ENCODE measurements at places on chromosomes 7 and 10.

DNA sequence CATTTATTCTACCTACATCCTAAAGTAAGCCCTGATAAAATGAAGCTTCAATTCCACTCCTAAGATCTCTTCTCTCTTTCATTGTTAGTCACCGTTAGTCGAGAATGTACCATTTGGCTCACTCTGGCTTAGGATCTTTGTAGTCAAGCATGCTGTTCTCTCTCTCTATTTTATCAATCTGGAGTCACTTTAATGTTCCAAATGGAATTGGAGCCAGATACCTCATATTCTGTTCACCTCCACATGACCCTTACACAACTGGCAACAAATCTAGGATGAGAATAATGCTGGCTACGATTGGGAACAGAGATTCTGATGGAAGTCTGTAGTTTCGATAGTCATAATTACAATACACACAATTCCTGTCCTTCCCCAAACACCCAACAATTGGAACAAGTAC is 213.7 kb downstream of the TWIST1 start:
- no peak for DNase-seq

- DNase-seq, result no peak
Observed at GRCh38 chr10:34473174-34474008, 341.7 kb downstream of the PARD3 start.

DNA sequence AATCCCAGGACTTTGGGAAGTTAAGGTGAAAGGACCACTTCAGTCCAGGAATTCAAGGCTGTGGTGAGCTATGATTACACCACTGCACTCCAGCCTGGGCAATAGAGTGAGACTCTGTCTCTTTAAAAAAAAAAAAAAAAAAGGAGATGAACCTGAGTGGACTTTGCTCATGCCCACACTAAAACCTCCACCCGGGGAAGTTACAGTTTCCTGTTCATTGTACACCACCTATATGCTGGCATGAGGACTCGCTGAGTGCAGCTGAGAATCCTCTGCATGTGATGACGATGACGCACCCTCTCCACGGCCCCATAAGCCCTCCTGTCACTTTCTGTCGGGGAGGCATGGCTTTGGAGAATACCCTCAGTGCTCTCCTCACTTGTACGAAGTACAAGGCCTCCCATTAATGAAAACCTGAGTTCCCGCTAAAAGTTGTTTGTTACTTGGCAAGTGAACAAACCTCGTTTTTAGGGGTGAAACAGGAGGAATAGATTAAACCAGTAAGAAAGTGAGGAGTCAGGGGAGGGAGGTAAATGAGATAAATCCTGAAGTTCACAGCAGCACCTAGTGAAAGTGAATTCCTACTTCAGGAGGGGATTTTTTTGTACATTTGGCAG is 15.9 kb downstream of the TMEM176B start:
- DNase-seq, result no peak

- no peak for DNase-seq
Observed at GRCh38 chr10:44937196-44938005, 22.2 kb upstream of the RASSF4 start.

DNA sequence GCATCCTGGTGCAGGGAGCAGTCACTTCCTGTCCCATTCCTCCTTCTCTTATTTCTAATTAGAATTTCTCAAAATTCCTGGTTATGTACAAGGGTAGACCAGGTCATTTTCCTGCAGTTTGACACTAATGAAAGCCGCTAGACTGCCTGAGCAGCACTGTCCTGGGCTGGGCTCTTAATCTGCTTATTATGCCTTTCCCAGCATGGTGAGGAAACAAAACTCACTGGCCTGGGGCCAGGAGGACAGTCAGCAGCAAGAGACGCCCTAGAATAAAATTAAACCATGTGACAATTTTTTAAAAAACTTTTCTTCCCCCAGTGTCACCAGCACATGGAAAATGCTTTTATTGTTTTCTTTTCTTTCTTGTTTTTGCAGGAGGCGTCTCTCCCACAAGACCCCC is 647.5 kb downstream of the TYW1 start:
- no peak for DNase-seq

GRCh38 chr7:92297736-92298135 is 52.0 kb downstream of the ANKIB1 start:
- no peak for DNase-seq

GRCh38 chr7:13099154-13099795 is 411.8 kb downstream of the ARL4A start:
- DNase-seq, result no peak

- DNase-seq, result no peak
Observed at GRCh38 chr7:14604606-14605005, 297.9 kb downstream of the DGKB start.

DNA sequence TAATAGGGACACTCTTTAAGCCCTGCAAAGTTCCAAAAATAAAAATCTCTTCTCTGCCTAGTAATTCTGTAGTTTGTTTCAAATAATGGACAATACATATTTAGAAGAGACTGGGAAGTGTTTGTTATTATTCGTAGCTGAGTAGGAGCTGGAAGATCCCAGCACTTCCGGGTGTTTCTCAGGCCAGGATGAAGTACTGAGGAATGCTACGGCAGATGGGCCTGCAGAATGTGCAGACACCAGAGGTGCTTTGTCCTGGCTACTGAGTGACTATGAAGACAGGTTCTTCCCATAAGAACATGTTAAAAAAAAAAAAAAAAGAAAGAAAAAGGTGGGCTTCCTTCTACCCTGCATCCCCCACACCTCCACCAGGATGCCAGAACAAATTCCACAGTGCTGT is 36.1 kb downstream of the ETV1 start:
- no peak for DNase-seq

- no peak for DNase-seq
Observed at GRCh38 chr7:39458061-39458745, 108.0 kb upstream of the YAE1 start.

GRCh38 chr10:64731016-64731415 is 1209.8 kb downstream of the REEP3 start:
- DNase-seq, result no peak

- DNase-seq, result no peak
Observed at GRCh38 chr10:75189266-75190096, 21.1 kb upstream of the VDAC2 start.

DNA sequence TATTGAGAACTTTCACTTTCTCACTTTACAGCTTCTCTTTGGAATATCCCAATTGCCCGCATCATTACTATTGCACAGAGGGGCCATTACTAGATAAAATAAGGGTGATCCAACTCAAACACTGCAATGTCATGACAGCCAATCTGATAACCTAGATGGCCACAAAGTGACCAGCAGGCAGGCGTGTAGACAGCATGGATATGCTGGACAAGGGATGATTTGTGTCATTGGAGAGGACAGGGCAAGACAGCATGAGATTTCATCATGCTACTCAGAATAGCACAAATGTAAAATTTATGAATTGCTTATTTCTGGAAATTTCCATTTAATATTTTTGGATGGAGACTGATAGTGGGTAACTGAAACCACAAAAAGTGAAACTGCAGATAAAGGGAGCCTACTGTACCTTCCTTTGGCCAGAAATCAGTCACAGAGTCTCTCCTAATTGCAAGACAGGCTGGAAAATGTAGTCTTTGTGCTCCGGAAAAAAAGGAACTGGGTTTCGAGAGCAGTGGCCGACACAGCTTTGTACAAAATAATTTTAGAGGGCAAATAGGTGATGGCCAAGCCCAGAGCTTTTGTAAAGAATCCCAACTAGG is 6.1 kb upstream of the GSDME start:
- DNase-seq, result no peak

DNA sequence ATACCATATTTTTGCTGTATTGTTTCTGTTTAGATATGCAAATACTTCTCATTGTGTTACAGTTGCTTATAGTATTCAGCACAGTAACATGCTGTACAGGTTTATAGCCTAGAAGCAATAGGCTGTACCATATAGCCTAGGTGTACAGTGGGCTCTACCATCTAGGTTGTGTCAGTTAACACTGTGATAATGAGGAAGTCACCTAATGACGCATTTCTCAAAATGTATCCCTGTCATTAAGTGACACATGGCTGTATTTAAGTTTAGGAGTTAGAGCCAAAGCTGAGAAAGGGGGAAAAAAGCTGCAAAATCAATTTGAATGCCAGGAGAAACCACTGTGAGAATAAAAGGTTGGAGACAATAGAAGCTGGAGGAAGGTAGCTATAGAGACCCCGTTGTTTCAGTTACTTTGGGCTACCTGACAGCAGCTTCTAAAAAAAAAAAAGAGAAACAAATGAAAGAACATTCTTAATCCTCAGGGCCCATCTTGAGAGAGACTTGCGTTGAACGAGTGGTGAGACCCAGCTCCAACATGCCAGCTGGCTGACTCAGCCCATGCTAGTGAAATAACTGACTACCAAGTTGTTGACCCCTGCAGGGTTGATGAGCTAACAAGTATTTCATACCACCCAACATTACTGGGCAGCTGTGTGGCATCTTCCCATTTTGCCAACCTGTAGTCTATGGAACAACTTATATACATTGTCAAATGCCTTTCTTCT is 8.7 kb downstream of the STARD3NL start:
- DNase-seq, result no peak

GRCh38 chr7:94414481-94414880 is 19.8 kb downstream of the COL1A2 start:
- DNase-seq, result no peak

GRCh38 chr10:30662814-30663213 is 33.3 kb upstream of the LYZL2 start:
- no peak for DNase-seq

DNA sequence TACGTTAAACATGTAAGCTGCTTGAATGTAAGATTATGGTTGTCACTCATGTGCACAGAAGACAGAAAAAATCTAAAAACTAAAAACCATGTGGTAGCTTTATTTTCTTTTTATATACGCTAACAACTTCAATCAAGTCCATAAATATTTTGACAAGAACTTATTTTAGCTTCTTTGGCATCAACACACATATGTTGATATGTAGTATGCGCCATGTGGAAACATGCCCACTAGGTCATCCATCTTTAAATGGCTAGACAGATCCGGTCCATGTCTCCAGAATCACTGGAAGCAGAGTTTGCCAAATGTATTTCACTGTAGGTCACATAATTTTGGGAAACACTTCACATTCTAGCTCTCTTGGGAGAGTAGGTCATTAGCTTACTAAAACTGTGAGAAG is 261.5 kb upstream of the IMMP2L start:
- no peak for DNase-seq

- no peak for DNase-seq
Observed at GRCh38 chr10:80279146-80279545, 10.3 kb downstream of the MAT1A start.

DNA sequence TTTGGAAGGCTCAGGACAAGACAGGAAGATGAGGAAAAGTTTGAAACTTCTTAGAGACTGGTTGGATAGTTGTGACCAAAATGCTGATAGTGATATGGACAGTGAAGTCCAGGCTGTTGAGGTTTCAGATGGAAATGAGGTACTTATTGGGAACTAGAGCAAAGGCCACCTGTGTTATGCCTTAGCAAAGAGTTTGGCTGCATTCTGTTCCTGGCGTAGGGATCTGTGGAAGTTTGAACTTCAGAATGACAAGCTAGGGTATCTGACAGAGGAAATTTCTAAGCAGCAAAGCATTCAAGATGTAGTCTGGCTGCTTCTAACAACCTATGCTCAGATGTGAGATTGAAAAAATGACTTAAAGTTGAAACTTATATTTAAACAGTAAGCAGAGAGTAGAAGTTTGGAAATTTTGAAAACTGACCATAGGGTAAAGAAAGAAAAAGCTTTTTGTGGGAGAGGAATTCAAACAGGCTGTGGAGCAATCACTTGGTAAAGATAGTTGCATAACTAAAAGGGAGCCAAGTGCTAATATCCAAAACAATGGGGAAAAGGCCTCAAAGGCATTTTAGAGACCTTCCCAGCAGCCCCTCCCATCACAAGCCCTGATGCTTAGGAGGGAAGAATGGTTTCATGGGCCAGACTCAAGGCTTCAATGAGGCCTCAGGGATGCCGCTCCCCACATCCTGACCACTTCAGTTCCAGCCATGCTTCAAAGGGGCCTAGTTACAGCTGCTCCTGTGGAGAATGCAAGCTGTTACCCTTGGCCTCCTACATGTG is 415.1 kb downstream of the INHBA start:
- no peak for DNase-seq

GRCh38 chr7:98879979-98880315 is 1.6 kb downstream of the TRRAP start:
- DNase-seq, result no peak

DNA sequence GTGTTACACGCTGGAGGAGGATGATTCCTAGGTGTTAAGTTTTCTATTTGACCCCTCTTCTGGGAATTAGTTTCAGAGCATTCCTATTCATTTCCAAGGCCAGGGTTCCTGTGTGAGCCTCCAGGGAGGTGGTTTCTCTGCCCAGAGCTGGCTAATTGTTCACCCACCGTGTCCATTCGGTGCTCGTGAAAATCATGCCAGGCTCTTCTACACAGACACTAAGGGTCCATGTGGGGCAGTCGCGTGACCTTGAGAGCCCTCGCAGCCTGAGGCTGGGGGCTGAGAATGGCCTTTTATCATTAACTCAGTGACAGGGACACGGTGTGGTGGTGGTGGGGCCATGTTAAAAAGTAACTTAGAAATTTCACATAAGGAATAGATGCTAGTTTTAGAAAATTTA is 83.7 kb downstream of the EMX2 start:
- no peak for DNase-seq

DNA sequence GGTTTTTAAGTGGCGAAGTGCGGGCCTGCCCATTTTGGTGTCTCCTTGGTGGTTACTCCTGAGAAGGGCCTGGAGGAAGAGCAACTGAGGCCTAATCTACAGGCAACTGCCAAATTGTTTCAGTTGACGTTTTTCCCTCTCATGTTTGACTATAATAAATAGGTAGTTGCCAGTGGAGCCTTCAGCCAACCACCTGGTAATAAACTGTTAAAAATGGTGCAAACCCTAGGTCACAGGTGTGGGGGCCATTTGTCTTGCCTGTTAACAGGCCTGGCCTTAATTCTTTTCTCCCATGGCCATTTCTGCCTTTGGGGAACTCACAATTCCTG is 3.7 kb downstream of the IKZF1 start:
- DNase-seq, result no peak

GRCh38 chr10:72096115-72097000 is 8.0 kb upstream of the SPOCK2 start:
- no peak for DNase-seq

DNA sequence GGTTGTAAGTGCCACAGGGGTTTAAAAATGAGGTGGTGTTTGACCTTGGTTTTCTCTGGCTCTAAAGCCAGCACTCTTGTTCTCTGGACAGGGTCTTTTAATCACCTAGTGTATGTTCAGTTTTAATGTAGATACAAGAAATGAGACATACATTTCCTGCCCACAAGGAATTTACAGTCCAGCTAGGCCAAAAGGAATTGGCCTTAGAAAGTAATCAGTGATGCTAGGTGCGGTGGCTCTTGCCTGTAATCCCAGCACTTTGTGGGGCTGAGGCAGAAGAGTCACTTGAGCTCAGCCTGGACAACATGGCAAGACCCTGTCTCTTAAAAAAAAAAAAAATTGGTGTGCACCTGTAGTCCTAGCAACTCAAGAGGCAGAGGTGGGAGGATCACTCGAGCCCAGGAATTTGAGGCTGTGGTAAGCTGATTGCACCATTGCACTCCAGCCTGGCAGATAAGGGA is 100.2 kb downstream of the LRMDA start:
- DNase-seq, result no peak

DNA sequence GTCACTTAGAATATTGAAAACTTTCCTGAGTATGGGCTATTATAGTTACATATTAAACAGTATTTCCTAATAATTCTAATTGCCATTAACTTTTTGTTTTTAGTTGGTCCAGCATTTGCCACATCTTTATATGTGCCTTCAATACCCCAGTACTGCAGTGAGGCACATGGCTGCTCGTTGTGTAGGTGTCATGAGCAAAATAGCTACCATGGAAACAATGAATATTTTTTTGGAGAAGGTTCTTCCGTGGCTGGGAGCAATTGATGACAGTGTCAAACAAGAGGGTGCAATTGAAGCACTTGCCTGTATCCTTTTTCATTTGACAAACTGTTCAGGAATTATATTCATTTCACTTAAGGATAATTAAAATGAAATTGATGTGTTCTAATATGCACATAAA is 72.7 kb downstream of the BTAF1 start:
- DNase-seq, result no peak

Data from cerebellar nuclear complex (tissue), 1 donor.